GM18507 (cell line): ENCODE measurements at places on chromosomes 13 and 19.

DNA sequence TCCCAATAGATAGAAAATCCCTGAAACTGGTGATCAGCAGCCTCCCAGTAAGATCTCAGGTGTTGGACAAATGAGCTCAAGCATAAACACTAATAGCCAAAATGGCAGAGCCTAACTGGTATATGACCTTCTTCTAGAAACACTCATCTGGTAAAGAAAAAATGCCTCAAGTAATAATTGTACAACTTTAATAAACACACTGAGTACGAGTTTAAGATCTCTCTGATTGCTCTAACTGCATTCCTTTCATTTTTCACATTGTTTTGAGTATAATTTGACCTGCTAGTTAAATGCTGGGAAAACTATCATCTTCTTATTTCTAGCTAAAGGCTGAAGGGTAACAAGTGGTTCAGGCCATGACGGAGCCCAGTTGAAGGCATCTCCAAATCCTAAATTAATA is 2009.5 kb upstream of the PCDH20 start:
- no peak for DNase-seq

DNA sequence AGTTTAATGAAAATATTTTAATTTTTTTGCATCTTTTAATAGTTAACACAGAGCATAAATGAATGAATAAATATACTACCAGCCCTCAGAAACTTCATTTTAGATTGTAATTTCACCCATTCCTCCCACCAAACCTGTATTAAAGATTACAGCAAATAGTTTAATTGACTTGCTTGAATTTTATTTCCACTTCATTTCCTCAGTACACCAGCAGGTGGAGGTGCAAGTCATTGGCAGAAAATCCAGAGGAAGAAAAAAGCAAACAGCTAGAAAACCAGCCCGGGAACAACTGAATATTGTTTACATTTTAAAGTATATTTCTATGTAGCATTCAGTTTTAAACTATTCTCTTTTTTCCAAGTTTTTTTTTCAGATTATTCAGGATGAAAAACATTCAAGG is 177.8 kb downstream of the OLFM4 start:
- no peak for DNase-seq

GRCh38 chr19:34989298-34989697 is 10.8 kb upstream of the GRAMD1A start:
- DNase-seq, result no peak

DNA sequence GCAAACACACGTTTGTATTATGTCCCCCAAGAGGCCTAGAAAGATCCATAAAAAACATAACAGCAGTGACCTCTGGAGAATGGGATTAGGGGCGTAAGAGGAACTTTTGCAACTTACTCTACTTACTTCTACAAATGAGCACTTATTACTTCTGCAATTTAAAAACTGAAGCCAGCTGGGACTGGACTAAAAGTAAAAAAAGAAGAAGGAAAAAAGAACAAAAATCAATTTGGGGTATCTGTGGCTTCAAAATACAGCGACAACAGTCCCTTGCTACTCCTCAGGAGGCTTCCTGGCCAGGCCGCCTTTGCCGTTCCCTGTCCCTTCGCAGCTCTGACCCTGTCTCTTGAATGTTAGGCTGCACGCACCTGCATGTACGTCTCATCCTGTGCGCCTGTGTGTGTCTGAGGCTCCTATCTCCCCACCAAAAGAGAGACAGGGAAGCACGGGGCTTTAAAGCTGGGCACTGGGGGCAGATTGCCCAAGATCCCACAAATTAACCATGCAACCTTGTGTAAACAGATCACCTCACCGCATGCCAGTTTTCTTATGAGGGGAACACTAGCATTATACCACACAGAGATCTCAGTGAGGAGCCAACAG is 12.1 kb upstream of the FKRP start:
- DNase-seq, result no peak

DNA sequence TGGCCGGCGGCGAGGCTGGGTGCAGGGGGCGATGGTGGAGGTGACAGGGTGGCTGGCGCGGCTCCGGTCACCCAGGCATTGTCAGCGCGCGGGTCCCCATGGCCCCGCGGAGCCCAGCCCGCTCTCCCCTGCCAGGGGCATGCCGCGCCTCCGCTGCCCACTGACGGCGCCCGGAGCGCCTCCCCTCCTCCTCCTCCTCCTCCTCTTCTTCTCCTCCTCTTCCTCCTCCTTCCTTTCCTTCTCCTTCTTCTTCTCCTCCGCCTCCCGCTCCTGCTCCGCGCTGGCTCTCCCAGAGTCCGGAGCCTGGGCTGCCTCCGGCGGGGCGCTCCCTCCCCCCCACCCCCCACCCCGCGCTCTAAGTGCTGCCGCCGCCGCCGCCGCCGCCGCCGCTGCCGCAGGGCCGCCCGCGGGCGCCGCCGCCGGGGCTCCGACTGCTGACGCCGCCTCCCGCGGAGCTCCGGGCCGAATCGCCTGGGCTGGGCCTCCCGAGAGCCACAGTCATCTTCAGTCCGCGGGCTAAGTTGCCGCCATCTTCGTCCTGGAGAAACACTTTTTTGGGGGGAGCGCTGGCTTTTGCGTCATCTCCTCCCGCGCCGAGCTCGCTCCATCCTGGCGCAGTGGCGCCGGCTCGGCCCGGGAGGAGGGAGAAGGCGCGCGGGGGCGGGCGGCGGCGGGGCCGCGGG is 348.3 kb downstream of the LIG4 start:
- DNase-seq, result no peak

DNA sequence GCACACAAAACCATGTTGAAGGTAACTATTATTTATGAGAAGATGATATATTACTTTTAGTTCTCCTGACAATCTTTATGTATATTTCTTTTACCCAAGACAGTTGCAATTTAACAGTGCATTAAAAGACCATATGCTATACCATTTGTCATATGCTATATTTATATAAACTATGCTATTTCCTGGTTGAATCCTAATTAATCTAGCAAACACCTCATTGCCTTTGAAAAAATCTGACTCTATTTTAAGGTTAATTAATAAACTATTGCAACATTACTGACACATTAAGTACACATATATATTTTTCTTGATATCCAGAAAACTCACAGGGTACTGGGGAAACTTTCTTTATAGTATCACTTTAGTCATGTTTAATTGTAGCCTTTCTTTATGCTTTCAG is 649.4 kb upstream of the PCDH20 start:
- no peak for DNase-seq
